GM03348 (cell line): ENCODE measurements at places on chromosomes 3 and 15.

GRCh38 chr15:69172847-69173246 lies 12.4 kb downstream of the GLCE start:
- DNase-seq: no peak

DNA sequence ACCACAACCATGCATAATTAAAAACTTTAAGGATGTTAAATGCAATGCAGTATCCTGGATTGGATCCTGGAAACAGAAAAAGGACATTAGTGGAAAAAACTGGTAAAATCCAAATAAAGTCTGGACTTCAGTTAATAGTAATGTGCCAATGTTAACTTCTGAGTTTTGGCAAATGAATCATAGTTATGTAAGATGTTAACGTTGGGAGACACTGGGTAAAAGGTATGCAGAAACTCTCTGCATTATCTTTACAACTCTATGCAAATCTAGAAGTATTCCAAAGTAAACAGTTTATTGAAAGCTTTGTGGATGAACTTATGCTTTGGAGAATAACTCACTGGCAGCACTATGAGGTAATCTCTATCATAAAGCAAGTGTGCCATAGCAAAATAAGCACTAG lies 357.4 kb downstream of the RORA start:
- DNase-seq: no peak

- no peak for DNase-seq
Observed at GRCh38 chr15:60000113-60000823, 3.8 kb upstream of the FOXB1 start.

DNA sequence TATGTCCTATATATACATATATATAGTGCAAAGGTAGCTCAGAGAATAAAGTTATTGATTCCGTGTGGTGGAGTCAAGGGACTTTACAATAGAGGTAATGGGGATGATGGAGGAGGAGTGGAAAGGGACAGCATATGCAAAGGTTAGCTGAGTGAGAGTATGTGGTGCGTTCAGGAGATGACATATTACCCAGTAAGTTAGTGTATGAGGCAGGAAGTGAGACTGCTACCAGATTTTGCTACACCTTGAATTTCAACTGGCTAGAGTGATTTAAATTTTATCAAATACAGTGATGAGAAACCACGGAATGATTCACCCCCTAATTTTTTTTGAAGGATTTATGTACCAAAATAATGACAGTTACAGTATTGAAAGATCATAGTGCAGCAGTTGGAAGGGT lies 2.8 kb downstream of the ACTL6A start:
- DNase-seq: no peak

DNA sequence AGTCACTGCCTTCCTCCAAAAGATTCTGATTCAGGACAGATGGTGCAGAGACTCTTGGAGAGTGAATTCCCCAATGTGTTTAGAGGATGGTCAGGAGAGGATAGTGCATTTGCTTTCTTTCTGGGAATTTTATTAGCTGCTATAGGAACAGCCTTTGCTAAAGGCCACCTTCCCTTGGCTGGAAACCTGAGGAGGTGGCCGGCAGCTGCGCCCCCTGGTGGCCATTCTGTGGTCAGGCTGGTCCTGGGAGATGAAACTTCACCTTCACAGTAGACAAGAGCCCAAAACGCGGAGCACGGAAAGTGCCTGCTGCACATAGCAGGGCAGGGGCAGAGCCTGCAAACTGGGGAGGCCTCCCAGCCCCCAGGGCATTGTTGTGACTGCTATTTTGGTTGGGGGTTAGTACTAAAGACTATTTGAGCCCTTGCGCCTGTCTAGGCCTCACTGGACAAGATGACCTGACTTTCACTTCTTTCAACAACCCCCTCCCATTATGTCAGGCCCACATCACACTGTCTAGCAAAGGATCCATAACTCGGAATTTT lies 34.3 kb downstream of the SEC22C start:
- DNase-seq: peak; percentile 86

- no peak for DNase-seq
Observed at GRCh38 chr3:10780243-10780642, 35.8 kb upstream of the SLC6A11 start.

DNA sequence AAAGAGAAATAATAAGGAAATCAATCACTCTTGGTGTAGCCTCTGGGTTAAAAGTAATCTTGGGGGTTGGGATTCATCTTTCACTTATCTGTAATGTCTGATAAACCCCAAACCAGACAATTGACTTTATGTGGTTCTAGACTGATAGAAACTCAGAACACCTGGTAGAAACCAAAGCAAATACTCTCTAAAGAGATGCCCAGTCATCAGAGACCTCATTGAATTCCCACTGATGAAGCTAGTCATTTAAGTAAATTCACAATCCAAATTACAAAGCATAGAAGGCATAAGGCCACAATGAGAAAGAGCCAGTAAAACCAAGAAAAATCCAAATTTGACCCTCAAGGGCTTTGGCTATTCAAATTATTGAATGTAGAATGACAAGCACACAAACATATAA lies 250.6 kb downstream of the MBNL1 start:
- no peak for DNase-seq

- DNase-seq: no peak
Observed at GRCh38 chr3:160040181-160040580, 51.5 kb downstream of the IL12A start.

- no peak for DNase-seq
Observed at GRCh38 chr3:171116824-171117395, 90.4 kb upstream of the SLC2A2 start.
